ENCODE measurements at places on chromosomes 11 and 22. TPM values are rescaled to one million over a fixed set of nuclear protein-coding genes. Genes with fewer than 3 reads are reported as not detected.

The UPK3A gene
- not detected for polyA plus RNA-seq

The FSHB gene
- polyA plus RNA-seq, result not detected

The MRGPRX4 gene
- not detected for polyA plus RNA-seq

The CCDC87 gene
- not detected for polyA plus RNA-seq

The MS4A12 gene
- not detected for polyA plus RNA-seq

All from Purkinje cell (primary cell).